Fibroblast of pulmonary artery (primary cell): ENCODE measurements at places on chromosomes 5 and 9.

DNA sequence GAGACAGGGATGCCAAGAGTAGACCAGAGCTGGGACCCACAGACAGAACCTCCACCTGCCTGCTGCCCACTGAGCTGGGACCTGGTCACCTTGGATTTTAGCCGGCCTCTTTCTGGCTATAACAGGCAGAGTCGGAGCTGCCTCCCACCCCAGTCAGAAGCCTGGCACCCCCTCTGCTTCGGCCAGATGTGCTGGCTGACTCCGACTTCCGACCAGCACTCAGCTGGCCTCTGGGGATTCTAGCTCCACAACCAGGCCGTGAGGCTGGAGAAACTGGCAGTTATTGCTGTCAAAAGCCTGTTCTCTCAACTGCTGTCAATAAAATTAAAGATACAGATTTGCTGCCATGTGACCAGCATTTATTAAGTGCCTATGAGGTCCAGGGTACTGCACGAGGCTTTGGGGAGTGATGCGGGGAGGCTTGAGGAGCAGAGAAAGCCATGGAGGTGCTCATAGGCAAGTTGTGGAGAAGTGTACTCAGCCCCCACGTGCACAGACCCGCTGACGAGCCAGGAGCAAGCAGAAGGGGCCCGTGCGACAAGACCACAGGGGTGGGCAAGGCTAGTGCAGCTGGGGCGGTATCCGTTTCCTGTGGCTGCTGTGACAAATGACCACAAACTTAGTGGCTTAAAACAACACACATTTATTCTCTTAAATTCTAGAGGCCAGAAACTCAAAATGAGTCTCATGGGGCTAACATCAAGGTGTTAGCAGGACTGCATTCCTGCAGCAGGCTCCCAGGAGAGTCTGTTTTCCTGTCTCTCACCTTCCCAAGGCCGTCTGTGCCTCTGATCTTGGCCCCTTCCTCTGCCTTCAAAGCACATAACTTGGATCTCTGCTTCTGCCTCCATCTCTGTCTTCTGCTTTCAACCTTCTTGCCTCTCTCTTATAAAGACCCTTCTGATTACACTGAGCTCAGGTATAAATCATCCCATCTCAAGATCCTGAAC lies 13.1 kb downstream of the GFI1B start:
- no peak for DNase-seq

DNA sequence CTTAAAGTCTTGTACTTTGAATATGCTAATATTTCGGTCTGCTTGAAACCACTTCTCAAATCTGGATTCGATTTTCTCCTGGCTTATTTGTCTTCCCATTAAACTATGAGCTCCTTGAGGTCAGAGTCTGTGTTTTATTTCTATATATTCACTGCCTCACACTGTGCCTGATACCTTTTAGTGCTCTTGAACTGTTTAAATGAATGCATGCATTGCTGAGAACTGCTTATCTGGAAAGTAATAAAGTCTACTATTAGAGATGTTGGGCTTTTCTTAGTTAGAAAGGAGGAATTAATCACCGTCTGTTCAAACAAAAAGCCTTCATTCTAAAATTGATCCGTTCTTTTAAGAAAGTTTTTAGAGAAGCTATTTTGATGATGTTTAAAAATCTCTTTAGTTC lies 6.0 kb downstream of the CREBRF start:
- DNase-seq, result no peak

GRCh38 chr9:19947996-19948395 lies 159.2 kb upstream of the SLC24A2 start:
- peak; percentile 24 for DNase-seq

DNA sequence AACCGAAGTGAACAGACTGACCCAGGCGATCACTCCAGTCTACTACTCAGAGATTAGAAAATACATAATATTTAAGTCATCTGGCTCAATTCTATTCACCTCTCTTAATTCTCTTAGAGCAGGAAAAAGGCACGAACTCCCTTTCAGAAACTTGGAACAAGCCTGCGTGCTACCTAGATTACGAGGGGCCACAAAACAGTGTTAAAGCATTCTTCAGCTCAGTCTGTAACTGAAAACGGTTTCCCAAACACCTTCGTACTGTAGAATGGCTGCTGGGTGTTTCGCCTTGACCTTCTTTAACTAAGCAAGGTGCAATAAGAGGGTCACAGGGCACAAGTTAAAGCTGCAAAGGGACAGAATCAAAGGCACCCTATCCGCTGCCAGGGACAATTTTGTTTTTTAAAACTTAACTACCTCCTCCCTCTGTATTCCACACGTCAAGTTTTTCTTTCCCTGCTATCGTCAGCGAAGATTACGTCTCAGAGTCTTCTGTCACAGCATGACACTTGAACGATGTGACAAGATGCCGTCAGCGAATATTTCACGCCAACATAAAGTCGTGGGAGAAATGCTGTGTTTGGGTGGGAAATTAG lies 687 bp downstream of the LYSMD3 start:
- DNase-seq, result peak; percentile 26
